SJCRH30 (cell line): ENCODE measurements at places on chromosomes 4 and X. TPM values are rescaled to one million over a fixed set of nuclear protein-coding genes. Genes with fewer than 3 reads are reported as not detected.

GRCh38 chrX:7316887-7317286 lies 168.9 kb upstream of the PUDP start:
- H3K4me3 ChIP-seq = no peak overlapping the region
- no peaks in the 10 kb centered on the region for H3K27me3 ChIP-seq
- peak; percentile 30 for DNase-seq
- no peaks in the 10 kb centered on the region for H3K36me3 ChIP-seq

DNA sequence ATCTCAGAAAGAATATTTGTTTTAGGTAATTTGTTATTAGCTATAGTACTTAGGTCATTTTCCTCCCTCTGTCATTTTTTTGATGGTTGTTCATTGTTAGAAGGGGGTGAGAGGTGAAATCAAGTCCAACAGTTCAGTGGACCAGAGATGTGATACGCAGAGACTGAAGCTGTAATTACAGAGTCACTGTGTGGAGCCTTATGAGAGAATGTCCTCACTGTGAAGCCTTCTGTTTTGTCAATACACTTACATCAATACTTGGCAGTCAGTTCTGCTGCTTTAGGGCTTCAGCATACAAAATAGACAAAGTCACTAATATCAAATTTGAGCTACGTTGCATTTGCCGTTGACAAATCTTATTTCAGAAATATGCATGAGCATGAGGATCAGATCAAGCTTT lies 692.5 kb downstream of the C4orf33 start:
- H3K36me3 ChIP-seq = no peaks in the 10 kb centered on the region
- H3K27ac ChIP-seq = no peak overlapping the region
- no peaks in the 10 kb centered on the region for H3K27me3 ChIP-seq
- no peak for DNase-seq
- no peak overlapping the region for H3K4me3 ChIP-seq
- H3K4me1 ChIP-seq = no peaks in the 10 kb centered on the region

DNA sequence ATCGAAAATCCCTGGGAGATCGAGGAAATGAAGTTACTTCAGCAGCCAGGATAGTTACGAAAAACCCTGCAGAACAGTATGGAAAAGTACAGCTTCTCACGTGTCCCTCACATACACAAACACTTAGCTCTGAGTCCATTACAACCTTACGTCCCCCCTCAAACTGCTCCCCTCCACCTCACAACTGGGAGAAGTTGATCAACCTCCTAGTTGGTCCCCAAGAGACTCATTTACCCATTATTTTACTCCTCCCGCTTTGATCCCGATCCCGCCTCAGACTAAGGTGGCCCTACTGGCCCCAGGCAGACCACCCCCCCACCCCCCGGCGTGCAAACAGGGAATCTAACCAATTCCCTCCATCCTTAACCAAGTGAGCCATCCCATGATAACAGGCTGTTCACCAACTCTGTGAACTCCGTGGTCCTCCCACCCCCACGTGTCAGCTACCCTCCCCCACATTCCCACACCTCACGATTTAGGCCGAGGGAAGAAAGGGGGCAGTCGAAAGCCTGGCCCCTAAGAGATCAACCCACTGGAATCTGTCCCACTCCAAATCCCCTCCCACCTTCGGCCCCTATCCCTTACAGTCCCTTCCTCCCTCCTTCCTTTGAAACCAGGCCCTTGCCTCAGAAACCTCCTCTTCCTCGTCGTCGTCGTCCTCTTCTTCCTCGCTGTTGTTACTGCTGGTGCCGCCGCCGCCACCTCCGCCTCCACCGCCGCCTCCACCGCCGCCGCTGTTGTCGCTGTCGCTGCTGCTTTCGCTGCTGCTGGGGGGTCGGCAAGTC lies 755 bp downstream of the ANKRD17 start:
- H3K4me3 ChIP-seq = peak overlapping the region; percentile 80
- no peaks in the 10 kb centered on the region for H3K27me3 ChIP-seq
- DNase-seq = peak; percentile 66
- H3K36me3 ChIP-seq = peaks cover 33% of the 10 kb centered on the region

DNA sequence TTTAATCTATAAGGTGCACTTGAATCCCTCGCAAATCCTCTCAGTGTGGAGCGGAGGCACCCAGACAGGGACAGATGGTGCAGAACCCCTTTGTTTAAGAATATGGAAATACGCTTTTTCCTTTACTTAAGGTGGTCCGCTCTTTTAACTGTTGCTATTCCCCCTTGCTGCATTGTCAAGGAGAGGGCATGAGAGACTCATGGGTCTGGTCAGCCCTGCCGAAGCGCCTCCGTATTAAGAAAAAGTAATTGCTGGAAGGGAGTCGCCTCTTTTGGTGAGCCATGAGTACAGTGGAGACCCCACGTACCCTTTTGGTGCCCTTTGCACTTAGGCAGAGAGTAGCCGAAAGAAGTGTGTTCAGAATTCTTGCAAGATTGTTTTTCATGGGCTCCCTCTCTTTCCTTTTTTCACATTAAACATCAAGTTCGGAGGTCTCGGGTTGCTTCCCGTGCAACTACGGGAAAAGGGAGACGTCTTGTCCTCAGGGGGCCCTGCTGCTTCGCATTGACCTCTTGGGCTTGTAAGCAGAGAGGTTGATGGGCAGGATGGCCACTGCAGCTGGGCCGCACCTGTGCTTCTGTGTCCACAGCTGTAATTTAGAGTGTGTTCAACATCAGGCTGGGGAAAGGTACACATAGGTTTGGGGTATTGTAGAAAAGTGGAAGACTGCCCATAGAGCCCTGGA lies 109.6 kb downstream of the SPRY1 start:
- peaks cover 17% of the 10 kb centered on the region for H3K4me1 ChIP-seq
- peak; percentile 56 for DNase-seq
- peak overlapping the region; percentile 90 for H3K27ac ChIP-seq

GRCh38 chr4:163976588-163976987 lies 482.1 kb downstream of the TMA16 start:
- no peak for DNase-seq
- H3K4me1 ChIP-seq = no peaks in the 10 kb centered on the region
- no peak overlapping the region for H3K4me3 ChIP-seq
- H3K27me3 ChIP-seq = no peaks in the 10 kb centered on the region

GRCh38 chr4:88937081-88937480 lies 119.9 kb downstream of the FAM13A start:
- H3K4me1 ChIP-seq = no peaks in the 10 kb centered on the region
- 0 out of 2 replicates have a peak, but pooled peaks cover 4% of the 10 kb centered on the region for H3K36me3 ChIP-seq
- no peak overlapping the region for H3K4me3 ChIP-seq

DNA sequence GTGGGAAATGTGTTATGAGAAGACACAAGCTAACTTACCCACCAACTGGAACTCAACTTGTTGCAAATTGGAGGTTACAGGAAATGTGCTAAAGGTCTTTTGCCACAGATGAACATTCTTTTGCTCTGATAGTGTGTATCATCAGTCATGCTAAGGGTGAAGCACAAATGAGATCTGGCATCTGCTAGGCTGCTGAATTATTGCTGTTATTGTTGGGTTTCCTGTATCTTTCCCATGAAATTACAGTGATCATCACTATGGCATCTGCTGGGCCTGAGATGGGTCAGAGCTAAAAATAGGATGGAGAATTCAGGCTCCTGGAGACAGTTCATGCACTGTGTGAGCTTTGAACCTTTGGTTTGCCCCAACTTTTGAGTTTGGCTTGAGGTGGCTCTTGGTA lies 124.5 kb downstream of the NPNT start:
- no peak overlapping the region for H3K4me3 ChIP-seq
- peak overlapping the region; percentile 34 for H3K27ac ChIP-seq
- DNase-seq = no peak
- peaks cover 14% of the 10 kb centered on the region; the same call in 1 of the 2 replicates for H3K4me1 ChIP-seq
- no peaks in the 10 kb centered on the region for H3K36me3 ChIP-seq
- H3K27me3 ChIP-seq = no peaks in the 10 kb centered on the region

DNA sequence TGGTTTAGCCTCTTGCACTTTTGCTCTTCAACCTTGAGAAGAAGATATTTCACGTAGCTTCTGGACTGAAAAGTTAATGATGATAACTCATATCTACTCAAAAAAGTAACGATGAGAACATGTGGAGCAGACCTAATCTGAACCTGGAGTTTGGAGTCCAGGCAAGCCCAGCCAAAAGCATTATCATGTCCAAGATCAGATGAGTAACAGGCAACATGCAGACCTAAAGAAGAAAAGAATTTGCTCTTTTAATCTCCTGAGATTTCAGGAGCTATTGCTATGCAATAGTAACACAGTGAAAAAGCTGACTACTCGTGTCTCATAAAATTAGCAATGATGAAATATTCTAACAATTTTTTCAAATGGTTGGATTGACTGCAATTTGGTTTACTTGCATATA lies 21.8 kb upstream of the PPA2 start:
- H3K4me1 ChIP-seq = no peaks in the 10 kb centered on the region
- H3K27ac ChIP-seq = no peak overlapping the region
- H3K36me3 ChIP-seq = no peaks in the 10 kb centered on the region
- no peaks in the 10 kb centered on the region for H3K27me3 ChIP-seq

- peaks cover 30% of the 10 kb centered on the region for H3K4me1 ChIP-seq
- H3K27me3 ChIP-seq = no peaks in the 10 kb centered on the region
- no peaks in the 10 kb centered on the region for H3K36me3 ChIP-seq
- peak overlapping the region; percentile 87 for H3K27ac ChIP-seq
- peak; percentile 75 for DNase-seq
- peak overlapping the region; percentile 27 for H3K4me3 ChIP-seq
These were observed 153.2 kb upstream of the RPL34 start for GRCh38 chr4:108466936-108467902.

DNA sequence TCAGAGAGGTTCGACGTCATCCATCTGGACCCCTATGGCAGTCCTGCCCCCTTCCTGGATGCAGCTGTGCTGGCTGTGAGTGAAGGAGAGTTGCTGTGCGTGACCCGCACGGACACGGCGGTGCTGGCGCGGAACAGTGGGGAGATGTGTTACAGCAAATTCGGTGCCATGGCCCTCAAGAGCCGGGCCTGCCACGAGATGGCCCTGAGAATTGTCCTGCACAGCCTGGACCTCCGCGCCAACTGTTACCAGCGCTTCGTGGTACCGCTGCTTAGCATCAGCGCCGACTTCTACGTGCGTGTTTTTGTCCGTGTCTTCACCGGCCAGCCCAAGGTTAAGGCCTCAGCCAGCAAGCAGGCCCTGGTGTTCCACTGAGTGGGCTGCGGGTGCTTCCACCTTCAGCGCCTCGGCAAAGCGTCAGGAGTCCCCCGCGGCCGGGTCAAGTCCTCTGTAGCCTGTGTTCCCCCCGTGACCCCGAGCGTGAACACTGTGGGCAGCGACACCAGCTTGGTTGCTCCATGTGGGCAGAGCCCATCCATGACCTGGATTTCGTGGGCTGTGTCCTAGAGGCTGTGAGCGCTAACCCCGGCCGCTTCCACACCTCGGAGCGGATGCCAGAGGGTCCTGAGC lies 186.7 kb upstream of the SLITRK2 start:
- H3K27ac ChIP-seq = no peak overlapping the region
- H3K4me1 ChIP-seq = no peaks in the 10 kb centered on the region
- DNase-seq = no peak
- no peaks in the 10 kb centered on the region for H3K27me3 ChIP-seq
- no peak overlapping the region for H3K4me3 ChIP-seq

GRCh38 chrX:64975491-64975890 lies 759 bp downstream of the ZC4H2 start:
- no peaks in the 10 kb centered on the region for H3K27me3 ChIP-seq
- DNase-seq = peak; percentile 76
- H3K4me3 ChIP-seq = peak overlapping the region; percentile 79
- no peaks in the 10 kb centered on the region for H3K4me1 ChIP-seq

DNA sequence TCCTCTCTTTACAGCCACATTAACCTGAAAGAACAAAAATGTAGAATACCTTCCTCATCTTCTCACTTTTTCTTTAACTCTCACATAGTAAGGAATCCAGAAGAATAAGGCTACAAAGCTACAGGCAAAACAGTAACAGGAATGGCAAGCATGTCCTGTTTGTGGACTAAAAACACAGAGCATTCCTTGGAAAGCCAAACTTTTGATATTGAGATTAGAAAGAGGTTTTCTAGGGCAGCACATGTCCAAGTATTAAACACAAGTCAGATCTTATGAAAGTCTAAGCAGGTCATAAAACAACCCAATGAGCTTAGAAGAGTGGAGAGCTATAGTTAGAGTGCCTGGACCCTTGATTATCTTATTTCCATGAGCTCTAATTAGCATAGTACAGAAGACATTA lies 58.2 kb upstream of the FAM9C start:
- H3K4me3 ChIP-seq = no peak overlapping the region
- no peak overlapping the region for H3K27ac ChIP-seq
- H3K4me1 ChIP-seq = no peaks in the 10 kb centered on the region
- no peaks in the 10 kb centered on the region for H3K36me3 ChIP-seq
- H3K27me3 ChIP-seq = no peaks in the 10 kb centered on the region
- no peak for DNase-seq

- peaks cover 5% of the 10 kb centered on the region for H3K36me3 ChIP-seq
- no peaks in the 10 kb centered on the region for H3K27me3 ChIP-seq
- H3K4me1 ChIP-seq = peaks cover 5% of the 10 kb centered on the region; the same call in 1 of the 2 replicates
- no peak overlapping the region for H3K4me3 ChIP-seq
- H3K27ac ChIP-seq = no peak overlapping the region
These were observed 14.9 kb downstream of the RPS3A start for GRCh38 chr4:151114338-151114737.

GRCh38 chr4:26141911-26142638 lies 178.7 kb upstream of the RBPJ start:
- peak; percentile 91 for DNase-seq
- no peaks in the 10 kb centered on the region for H3K27me3 ChIP-seq
- peak overlapping the region; percentile 9 for H3K4me3 ChIP-seq
- H3K4me1 ChIP-seq = peaks cover 38% of the 10 kb centered on the region

DNA sequence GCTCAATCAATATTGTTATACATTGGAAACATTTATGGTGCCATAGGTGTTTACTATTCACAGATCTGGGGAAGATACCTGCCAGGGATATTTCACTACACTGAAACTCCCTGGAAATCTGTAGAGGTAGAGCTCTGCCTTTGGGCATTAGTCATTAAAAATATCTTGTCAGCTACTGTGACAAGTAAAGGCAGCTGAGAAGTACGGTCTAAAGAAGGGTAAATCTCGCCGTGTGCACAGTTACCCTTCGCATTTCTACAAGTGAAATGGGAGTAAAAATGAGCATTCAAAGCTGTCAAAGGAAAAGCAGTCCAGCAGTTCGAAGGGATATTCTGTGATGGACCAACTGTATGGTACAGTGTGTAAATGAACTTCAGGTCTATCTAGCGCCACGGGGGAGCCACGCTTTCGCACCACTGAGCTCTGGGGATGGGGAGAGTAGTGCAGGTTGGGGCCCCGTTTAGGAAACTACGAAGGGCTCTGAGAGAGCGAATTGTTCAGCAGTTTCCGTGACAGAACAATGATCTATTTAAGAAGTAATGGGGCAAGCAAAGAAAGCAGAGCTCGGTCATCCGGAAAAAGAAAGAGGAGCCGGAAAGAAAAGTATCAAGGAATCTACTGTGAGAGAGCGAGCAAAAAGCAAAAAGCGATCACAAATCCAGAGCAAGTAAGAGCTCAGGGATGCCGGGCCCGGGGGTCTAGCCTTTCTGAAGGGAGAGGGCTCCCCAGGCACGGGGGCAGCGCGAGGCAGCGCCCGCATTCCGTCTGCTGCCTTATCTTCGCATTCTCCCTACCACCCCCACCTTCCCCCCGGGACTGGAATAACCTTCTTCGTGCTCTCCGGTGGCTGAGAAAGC lies 646 bp downstream of the TIGD4 start:
- peak overlapping the region; percentile 71 for H3K4me3 ChIP-seq
- H3K27ac ChIP-seq = peak overlapping the region; percentile 71
- H3K4me1 ChIP-seq = peaks cover 9% of the 10 kb centered on the region; the same call in 1 of the 2 replicates

- H3K4me1 ChIP-seq = peaks cover 12% of the 10 kb centered on the region
- no peak overlapping the region for H3K4me3 ChIP-seq
- DNase-seq = no peak
- H3K27ac ChIP-seq = no peak overlapping the region
These were observed 10.2 kb upstream of the SUPT20HL1 start for GRCh38 chrX:24350217-24350616.

Gene FGF16
- not detected in 2 replicates for total RNA-seq

Gene USP26
- total RNA-seq = not detected in 2 replicates

Gene ATP8A1
- 0.03 and 0.20 TPM in 2 replicates for total RNA-seq

Gene NCBP2L
- total RNA-seq = not detected in 2 replicates

Gene UCHL1
- 290 and 299 TPM in 2 replicates for total RNA-seq

Gene LRBA
- total RNA-seq = 22.0 and 25.9 TPM in 2 replicates

Gene MEPE
- total RNA-seq = not detected in 2 replicates

Gene GAGE13
- not detected in 2 replicates for total RNA-seq

Gene NR3C2
- 0.28 and 0.63 TPM in 2 replicates for total RNA-seq
